ENCODE measurements at places on chromosomes 13 and 19.

GRCh38 chr13:99526549-99526948, 25.3 kb downstream of the TM9SF2 start:
- DNase-seq, result no peak

GRCh38 chr13:113796211-113796963, 37.4 kb downstream of the TMEM255B start:
- DNase-seq, result no peak

GRCh38 chr13:108213946-108214345, 1.4 kb downstream of the LIG4 start:
- DNase-seq, result peak; percentile 94

DNA sequence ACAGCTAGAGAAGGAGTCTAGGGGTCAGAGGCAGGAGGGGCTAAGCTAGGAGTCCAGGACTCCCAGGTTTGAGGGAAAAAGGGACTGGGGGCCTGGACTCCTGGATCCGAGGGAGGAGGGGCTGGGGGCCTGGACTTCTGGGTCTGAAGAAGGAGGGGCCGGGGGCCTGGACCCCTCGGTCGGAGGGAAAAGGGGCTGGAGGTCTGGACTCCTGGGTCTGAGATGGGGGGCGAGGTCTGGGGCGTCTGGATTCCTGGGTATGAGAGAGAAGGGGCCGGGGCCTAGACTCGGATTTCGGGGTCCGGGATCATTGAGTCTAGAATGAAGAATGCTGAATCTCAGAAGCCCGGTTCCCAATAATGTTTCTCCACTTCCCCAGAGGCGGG, 18.5 kb downstream of the BRSK1 start:
- DNase-seq, result no peak

- peak; percentile 22 for DNase-seq
These were observed 1129.3 kb downstream of the SLITRK5 start for GRCh38 chr13:88800505-88800904.

DNA sequence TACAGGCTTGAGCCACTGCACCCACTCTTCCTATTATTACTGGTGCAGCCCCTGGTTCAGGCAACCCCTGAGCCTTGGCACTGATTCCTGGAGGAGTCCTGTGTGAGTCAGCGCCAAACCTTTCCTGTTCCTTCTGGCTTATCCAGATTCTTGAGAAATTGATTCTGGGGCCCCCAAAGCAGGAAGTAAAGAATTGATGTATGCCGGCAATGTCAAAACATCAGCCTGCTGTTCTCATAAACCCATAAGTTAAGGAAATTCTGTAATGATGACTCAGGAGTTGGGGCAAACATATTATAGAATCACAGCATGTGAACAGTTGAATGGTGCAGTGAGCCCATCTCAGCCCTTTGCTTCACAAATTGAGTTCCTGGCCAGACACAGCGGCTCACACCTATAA, 1.4 kb upstream of the OR7G3 start:
- DNase-seq, result no peak

GRCh38 chr19:41420101-41420880, 6.9 kb downstream of the B3GNT8 start:
- DNase-seq, result no peak

- DNase-seq, result no peak
These were observed 194.5 kb upstream of the RNF113B start for GRCh38 chr13:98371516-98372023.

GRCh38 chr19:2560369-2560768, 84.4 kb downstream of the GADD45B start:
- no peak for DNase-seq

DNA sequence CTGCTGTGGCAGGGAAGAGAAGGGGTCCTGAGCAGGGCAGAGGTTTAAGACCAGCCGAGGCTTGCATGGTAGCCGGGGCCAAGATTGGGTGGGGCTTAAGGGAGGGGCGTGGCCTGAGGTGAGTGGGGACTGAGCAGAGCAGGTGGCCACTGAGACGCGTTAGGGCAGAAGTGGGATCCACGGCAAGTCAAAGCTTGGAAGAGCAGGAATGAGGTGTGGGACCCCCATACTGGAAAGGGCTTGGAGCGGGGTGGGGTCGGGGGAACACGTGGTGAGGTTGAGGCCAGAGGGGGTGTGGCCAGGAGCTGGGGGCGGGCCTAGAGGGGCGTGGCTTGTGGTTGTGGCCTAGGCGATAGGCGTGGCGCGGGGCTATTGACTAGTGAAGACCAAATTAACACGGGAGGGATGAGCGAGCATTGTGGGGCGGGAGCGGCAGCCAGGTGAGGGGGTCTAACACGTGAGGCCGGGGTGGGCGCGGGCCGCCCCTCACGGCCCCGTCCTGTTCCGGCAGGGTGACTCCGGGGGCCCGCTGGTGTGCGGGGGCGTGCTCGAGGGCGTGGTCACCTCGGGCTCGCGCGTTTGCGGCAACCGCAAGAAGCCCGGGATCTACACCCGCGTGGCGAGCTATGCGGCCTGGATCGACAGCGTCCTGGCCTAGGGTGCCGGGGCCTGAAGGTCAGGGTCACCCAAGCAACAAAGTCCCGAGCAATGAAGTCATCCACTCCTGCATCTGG, 3.3 kb downstream of the CFD start:
- no peak for DNase-seq

DNA sequence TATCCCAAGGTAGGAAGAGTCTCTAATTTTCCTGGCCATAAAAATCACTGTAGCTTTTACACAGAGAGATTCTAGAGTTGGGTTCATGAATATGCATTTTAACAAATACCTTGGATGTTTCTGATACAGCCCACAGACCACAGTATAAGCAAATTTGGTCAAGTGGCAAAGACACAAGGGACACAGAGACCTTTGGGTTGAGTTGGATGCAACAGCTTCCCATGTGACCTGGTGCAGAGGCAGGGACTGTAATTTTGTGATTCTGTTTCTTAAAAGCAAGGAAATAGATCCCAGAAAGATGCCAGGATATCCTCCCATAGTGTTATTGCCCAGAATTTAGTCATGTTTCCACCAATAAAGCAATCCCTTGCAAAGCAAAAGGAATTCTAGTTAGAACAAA, 27.0 kb downstream of the FPR3 start:
- no peak for DNase-seq

GRCh38 chr19:42330241-42330711, 4.8 kb downstream of the MEGF8 start:
- no peak for DNase-seq

DNA sequence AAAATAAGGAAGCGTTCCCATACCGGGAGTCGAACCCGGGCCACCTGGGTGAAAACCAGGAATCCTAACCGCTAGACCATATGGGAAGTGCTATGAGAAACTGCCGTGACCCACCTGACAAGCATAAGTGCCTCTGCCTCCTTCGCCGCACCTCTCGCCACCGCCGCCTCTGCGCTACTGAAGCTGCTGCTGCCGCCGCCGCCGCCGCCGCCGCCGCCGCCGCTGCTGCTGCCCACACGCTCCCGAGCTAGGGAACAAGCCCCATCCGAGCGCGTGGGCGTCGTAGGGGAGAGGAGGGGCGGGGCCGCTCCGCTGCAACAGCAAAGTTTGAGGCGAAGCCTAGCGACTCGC, 610 bp upstream of the WBP4 start:
- DNase-seq, result peak; percentile 89

- DNase-seq, result peak; percentile 9
These were observed 121.5 kb upstream of the CSNK1A1L start for GRCh38 chr13:37226971-37227370.
